T-helper 22 cell (primary cell): ENCODE measurements at places on chromosomes 5 and 9.

DNA sequence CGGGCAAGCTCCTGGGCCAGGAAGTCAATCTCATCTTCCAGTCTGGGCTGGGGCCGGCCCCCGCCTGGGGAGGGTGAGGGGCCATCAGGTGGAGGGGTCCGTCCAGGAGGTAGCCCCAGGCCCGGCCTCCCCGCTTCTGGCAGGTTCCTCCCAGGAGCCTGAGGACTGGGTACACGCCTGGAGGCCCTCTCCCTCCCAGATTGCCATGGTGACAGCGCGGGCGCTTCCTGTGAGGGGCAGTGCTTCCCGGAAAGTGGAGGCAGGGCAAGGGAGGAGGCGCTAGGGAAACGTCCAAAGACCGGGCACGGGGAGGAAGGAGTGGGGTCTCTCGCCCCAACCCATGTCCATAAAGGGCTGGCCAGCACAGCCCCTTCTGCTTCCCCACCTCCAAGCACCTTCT is 4.9 kb downstream of the NPDC1 start:
- DNase-seq: no peak

DNA sequence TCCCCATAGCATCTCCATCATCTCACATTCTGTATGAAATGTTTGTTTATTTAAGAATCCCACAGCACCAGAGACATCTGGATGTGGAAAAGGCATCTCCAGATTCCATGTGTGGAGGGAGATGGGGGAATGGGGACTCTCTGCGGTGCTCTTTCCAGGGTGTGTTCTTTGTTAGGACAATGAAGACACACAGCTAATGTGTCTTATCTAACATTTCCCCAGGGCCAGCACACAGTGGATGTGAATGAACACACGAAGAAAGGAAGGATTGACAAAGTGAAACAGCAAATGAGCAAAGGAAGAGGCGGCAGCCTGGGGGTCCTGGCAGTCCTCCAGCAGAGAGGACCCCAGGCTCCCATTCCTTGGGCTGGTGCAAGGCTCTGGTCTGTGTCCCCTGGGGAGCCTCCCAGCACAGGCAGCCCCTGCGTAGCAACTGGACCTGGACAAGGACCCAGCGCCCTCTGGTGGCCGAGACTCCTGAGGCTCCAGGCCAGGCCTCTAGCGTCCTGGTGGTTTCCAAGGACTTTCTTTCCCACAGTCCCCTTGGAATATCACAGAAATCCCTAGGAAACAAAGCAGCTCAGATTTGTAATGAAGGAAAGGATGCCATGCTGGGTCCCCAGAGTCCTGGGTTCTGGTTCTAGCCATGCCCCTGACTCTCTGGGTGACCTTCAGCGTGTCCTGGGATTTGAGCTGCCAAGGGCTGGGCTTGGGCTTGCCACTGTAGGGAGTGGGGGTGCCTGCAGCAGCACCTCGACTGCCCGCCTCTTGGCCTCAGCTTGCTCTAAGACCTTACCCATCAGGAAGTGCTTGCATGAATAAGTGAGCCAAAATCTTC is 3.5 kb upstream of the PDLIM7 start:
- DNase-seq: peak; percentile 54

GRCh38 chr5:163276466-163276865 is 160.9 kb upstream of the CCNG1 start:
- DNase-seq: no peak

GRCh38 chr5:94830520-94830919 is 212.1 kb downstream of the SLF1 start:
- no peak for DNase-seq

- no peak for DNase-seq
These were observed 3.3 kb upstream of the PURA start for GRCh38 chr5:140110646-140110957.

- DNase-seq: no peak
These were observed 75.6 kb downstream of the NTNG2 start for GRCh38 chr9:132237481-132237880.

DNA sequence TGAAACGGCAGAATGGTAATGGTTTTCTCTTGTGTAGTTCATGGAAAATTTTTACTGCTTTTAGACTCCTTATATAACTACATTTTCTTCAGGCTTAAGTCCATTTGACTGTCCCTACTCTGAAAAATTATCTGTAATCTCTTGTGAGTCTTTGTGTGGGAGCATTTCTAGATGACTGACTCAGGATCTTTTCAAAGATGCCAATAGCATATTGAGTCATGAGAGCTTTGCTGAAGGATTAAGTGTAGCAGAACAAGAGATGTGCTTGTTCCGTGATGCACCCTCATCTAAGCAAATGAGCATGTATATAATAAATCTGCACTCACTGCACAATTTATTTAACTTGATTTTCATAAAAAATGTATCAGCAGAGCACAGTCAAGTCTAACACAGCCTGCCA is 298.7 kb upstream of the CDH6 start:
- no peak for DNase-seq

GRCh38 chr5:172171118-172171517 is 16.9 kb downstream of the STK10 start:
- no peak for DNase-seq

DNA sequence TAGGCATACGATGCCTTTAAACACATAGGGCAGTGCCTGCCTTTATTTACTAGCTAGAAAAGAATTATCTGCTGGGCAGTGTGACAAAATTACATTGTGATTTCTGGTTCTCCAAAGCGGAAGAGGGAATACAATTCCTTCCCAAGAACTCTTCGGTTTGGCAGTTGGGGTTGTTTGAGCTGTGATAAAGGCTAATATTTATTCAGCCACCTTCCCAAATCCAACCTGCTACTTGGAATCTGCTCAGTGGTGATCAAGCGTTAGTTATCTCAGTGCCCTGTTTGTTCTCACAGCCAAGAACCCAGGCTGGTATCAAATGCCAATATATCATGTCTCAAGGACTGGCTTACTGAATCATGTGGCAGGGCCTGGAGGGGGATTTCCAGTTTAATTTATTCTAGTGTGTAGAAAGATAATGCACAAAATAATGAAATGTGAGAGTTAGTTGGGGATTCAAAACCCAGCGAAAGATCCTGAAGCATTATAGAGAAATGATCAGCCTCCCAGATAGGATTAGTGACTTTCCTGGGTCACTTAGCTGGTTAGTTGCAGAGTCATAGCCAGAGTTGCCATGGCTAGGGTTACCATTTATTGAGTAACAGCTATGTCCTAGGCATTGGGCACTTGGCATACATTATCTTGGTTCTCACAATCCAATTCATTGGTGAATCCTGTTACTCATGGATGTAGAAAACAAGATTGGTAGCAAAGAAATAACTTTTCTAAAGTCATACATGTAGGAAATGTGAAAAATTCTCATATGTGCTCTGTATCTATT is 457.0 kb upstream of the KLF4 start:
- no peak for DNase-seq

GRCh38 chr5:98517560-98518366 is 255.7 kb upstream of the RGMB start:
- no peak for DNase-seq

- no peak for DNase-seq
These were observed 839.1 kb downstream of the NR2F1-AS1 start for GRCh38 chr5:92741906-92742305.

GRCh38 chr5:132190161-132190817 is 37.4 kb downstream of the P4HA2 start:
- DNase-seq: no peak

DNA sequence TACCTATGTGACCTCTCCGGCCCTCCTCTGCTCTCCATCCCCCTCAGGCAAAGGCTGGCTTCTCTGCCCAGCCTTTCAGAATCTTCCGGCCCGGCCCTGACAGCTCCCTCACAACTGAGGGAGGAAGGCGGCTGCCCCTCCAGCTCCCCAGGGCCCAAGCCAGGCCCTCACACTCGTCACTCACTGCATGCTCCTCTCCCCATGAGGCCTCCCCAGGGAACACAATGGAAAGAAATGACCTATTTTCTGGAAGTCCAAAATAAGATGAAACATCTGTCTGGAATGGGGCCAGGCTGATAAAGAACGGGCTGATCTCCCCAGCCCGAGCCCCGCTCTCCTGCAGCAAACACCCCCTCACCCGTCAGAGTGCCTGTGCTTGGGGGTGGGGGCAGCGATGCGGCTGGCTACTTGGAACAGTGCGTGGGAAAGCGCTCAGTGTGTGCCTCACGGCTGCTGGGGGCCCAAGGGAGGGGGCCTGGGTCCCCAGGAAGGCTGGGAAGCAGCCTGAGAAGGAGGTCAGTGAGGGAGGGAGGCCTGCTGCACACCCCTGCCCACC is 11.3 kb downstream of the PDGFRB start:
- DNase-seq: no peak

GRCh38 chr5:179115845-179116524 is 55.8 kb downstream of the ZNF354C start:
- no peak for DNase-seq

DNA sequence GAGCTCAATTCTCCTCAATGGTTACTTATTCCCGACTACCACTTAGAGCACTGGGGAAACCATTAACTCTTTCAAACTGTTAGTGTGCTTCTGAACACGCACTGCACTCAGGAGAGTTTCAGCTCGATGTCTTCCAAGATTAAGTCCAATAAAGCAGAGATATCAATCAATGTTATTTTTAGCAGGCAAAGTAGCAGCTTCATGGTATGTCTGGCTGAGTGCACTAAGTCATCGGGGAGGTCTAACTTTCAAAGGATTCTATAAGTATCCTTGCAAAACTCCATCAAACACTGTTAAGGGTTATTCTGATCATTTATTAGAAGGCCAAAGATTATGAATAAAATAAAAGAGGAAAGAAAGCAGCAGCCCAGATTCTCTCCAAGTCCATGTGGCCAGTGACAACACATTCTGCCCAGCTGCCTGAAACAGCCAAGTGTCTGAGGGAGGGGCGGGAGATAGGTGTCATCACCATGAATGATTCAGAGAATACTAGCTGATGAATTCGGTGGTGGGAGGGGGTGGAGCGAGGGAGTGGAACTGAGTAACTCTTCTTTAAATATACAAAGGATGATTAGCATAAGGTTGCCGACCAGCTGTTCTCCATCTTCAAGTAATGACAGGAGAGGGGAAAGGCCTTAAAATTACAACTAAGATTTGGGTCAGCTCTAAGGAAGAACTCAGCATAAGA is 21.3 kb downstream of the NREP start:
- no peak for DNase-seq

DNA sequence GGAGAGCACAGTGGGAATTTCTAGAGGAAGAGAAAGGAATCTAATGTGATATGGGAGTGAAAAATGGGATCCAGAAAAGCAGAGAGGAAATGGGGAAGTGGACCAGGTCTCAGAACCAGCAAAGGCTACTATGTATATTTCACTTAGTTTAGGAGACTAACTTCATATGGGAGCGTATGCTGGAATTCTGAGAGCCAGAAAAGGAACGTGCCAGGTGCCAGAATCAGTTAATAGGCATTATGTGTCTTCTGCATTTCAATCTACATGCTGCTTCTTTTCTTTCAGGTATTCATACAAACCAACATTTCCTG is 28.5 kb upstream of the IFNA14 start:
- no peak for DNase-seq

DNA sequence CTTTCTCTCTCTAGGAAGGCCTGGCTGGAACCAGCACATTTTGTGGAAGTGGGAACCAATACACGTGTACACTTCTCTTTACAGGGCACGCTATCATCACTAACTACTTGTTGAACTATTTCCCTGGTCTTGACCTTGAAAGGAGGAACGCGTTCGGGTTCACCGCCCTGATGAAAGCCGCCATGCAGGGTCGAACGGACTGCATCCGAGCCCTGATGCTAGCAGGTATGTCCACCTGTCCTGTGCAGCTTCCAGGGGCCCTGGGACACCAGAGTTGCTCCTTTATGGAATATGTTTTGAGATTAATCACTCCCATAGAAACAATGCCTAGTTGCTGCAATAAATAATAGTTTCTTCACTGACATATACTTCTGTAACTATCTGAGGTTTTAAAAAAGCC is 74.1 kb downstream of the ANKRD33B start:
- no peak for DNase-seq

- DNase-seq: no peak
These were observed 60.3 kb downstream of the TENT4A start for GRCh38 chr5:6773342-6774035.

DNA sequence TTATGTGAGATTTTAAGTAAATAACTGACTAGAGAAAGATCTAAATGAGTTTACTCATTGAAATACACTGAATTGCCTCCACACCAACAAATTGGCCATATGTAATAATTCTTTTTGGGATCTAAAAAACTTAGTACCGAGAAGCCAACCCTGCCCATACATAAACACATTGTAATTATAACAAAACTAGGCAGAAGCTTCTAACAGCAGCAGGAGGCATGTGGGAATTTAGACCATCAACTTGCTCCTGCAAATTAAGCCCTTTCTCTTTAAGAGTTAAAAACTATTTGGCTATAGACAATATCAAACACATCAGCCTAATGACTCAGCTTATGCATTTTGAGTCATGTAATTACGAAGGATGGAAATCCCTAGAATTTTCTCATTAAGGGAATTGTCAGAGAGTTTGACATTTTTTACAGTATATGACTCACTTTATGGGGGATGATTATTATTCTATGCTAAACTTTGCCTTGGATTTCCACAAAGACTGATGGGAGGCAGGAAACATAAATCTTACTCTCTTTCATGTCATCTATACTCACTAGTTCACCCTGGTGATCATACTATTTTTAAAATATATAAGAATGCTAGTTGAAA is 1.0 kb downstream of the IL7R start:
- no peak for DNase-seq

- DNase-seq: no peak
These were observed 22.9 kb upstream of the PIK3R1 start for GRCh38 chr5:68192679-68193060.

GRCh38 chr5:170148430-170149205 is 42.9 kb downstream of the FOXI1 start:
- no peak for DNase-seq

GRCh38 chr9:115517335-115518075 is 399.5 kb upstream of the TNC start:
- no peak for DNase-seq

- no peak for DNase-seq
These were observed 331.9 kb upstream of the GRIA1 start for GRCh38 chr5:153158608-153159007.

DNA sequence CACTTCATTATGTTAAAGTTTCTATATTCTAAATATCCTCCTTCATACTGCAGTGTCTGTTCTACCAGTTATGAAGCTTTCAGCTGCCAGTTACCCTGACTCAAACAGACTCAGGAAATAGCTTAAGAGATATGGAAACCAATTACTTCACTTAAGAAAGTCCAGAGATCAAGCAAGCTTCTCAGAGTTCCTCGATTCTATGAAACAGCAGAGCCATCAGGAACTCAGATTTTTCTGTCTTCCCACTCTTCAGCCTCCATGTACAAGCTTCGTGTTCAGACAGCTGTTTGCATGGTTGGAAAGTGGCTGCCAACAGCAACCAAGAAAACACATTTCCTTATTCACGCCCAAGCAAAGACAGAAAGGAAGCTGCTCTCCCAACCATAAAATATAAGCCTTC is 216.1 kb downstream of the ACTL7B start:
- no peak for DNase-seq
